Type B pancreatic cell (in vitro differentiated cells): ENCODE measurements at places on chromosomes 3 and 15.

DNA sequence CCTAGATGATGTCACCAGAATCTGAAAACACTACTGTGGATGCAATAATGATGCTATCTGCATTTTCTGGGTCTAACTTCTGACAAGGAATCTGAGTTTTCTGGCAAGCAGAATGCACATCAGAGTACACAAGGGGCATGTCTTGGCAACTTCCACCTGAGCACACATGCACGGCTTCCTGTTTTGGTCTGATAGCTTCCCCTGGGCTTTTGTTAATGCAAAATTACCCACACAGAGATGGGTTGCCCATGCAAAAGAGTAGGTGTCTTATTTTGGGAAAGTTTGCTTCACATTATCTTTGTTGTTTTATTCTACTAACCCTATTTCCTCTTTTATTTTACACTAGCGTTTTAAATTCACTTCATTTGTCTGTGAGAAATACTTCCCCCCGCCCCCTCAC is 74.2 kb upstream of the SATB1 start:
- DNase-seq = no peak

- peak; percentile 49 for DNase-seq
Measured at GRCh38 chr3:127194601-127195187, 1.8 kb downstream of the PRR23E start.

DNA sequence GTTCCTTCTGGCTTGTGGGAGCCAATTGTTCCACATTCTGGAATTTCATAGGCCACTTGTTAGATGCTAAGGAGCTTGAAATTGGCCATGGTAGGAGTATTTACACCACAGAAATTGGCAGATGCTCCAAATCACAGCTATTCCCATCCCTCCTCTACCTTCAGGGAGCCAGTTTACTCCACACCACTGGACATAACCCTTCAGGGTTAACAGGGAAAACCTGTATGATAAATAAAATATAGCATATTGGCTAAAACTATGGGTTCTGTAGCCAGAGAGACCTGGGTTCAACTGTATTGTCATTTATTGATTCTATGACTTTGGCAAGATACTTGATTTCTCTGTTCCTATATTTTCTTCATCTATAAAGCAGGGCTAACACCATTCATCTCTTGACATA is 384.2 kb upstream of the PROK2 start:
- DNase-seq = no peak

DNA sequence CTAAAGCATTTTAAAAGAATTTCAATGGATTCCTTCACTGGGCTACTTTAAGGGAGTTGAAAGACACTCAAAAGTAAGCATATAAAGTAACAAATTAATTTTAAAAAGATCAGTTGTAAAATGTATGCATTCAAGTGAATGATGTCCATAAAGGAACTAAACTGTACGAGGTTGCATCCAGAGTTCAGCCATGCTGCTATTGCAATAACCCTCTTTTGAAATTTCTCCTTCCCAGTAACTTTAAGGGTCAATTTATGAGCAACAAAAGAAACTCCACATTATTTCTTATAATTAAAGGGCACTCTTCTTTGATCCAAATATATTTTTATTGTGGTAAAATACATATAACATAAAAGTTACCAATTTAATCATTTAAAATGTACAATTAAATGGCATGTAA is 22.9 kb downstream of the BTLA start:
- no peak for DNase-seq

- DNase-seq = no peak
Measured at GRCh38 chr15:70262171-70262570, 164.5 kb upstream of the TLE3 start.

DNA sequence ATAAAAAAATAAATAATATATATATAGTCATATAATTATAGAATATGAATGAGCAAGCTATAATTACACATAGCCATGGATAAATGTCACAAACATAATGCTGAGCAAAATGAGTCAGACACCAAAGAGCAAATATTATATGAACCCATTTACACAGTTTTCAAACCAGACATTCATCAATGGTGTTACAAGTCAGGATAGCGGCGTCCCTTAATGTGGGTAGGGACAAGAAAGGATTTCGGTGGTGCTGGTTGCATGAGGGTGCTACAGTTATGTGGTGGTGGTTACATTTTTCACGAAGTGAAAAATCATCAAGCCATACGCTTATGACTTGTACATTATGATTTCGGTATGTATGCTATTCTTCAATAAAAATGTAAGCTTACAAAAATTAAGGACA is 100.5 kb downstream of the HMG20A start:
- no peak for DNase-seq

DNA sequence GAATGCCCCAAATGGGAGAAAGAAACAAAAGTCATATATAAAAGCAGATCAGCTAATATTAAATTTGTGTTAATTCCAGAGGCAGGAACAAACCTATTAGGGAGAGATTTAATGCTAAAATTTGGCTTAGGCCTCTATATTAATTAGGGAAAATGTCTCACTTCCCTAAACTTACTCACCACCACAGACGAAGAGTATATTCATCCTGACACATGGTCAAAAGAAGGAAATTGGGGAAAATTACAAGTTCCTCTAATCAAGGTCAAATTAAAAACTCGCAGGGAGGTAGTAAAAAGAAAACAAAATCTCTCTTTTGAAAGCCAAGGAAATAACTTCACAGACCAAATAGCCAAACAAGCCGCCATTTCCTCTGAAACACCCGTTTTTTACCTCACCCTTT is 32.2 kb downstream of the GRM2 start:
- DNase-seq = no peak

DNA sequence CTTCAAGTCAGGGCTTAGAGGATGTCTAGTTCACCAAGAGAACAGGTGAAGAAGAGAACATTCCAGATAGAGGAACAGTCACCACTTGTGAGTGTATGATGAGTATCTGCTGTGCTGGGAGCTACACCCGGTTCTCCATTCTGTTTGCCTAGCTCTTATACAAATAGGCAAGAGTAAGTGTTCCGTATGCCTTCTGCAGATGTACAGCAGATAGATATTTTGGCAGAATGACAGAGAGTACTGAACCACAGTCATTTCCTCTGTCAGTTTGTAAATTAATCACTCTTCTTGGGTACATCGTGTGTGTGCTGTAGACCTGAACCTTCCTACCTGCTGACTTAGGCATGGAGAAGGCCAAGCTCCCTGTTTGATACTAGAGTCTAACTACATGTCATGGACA is 108.3 kb upstream of the CTDSPL start:
- no peak for DNase-seq

GRCh38 chr3:169662843-169663160 is 710 bp downstream of the MECOM start:
- DNase-seq = no peak

DNA sequence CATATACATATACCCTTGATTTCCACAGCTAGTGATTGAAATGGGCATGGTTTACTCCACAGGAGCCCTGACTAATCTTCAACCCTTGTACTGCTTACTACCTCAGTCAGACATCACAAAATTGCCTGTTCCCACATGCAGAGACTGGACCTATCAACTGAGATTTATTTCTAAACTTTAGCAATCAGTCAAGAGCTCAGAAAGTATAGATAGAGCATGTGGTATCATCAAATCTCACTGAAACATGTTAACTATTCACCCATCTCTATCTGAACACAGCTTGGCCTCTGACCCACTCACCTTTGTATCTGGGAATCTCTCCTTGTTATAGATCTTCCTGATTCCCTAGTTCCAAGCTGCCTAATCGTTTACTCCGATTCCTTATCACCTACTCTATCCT is 14.6 kb downstream of the ADAM10 start:
- no peak for DNase-seq

DNA sequence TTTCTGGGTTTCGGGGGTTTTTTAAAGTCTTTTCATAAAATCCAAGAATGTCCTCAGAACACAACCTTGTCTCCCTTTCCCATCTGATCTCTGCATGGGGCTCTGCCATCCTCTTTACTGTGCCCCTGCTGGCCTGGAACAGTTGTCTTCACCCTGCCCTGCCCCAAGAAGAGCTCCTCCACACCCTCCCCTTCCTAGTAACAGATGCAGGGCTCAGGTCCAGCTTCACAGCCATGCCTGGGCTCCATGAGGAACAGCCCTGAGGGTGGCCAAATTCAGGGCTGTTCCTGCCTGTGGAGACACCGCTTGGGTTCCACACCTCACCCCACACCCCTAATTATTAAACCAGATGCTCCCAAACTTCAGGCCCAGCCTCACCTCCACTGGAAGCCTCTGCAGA is 12.9 kb upstream of the ULK3 start:
- no peak for DNase-seq

DNA sequence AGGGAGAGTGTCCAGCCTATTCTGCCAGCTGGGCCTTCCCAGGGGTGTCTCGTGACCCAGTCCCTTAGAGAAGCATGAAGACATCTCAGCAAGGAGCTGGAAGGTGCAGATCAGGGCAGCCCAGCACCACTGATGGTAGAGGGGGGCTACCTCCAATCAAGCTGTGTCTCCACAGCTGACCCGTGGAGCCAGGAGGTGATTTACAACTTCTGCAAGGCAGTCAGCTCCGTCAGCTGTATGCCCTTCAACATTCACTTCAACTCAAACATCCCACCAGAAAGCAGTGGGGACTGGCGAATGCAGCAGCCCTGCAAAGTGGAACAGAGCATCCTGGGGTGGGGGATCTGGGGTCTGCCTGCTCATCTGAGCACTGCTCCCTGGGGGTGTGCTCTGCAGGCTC is 32.6 kb upstream of the FRG2C start:
- no peak for DNase-seq

DNA sequence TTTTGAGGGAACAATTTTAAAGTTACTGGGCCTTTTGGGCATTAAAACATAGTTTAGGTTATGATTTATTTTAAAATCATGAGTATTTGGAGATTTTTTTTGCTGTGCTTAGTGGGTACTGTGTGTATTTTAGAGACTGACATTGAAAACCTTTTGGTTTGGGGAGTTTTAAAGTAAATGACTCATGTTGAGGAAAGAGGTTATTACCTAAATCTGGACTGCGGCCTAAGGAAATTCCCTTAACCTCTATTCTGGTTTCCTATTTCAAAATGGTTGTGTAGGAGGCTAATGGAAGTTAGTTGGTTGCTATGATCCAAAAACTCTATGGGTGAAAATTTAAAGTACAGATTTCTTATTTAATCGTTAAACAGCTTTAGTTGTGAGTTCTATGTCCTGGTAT is 57.3 kb upstream of the DPH6 start:
- no peak for DNase-seq
